ENCODE measurements at places on chromosomes 3 and 15. TPM values are rescaled to one million over a fixed set of nuclear protein-coding genes. Genes with fewer than 3 reads are reported as not detected.

P2RY1 gene
- 0.37 TPM for total RNA-seq

SLC22A13 gene
- 0.58 TPM for total RNA-seq

ADAMTS17 gene
- 5.1 TPM for total RNA-seq

GOLGA8N gene
- 36.9 TPM for total RNA-seq

SPTSSB gene
- total RNA-seq = not detected

PEX11A gene
- total RNA-seq = 1.8 TPM

FAH gene
- total RNA-seq = 40.9 TPM

PRR23B gene
- not detected for total RNA-seq

LTK gene
- total RNA-seq = 0.21 TPM

Data from activated CD8-positive, alpha-beta T cell treated with anti-CD3 and anti-CD28 coated beads, Interleukin-2, amount 10 ng/mL, durations not matched to agents 7 days and 5 days (primary cell).